BJ (cell line): ENCODE measurements at places on chromosomes 2 and 18. TPM values are rescaled to one million over a fixed set of nuclear protein-coding genes. Genes with fewer than 3 reads are reported as not detected.

Gene COL6A3
- 522 and 695 TPM in 2 replicates for polyA plus RNA-seq

Gene CERKL
- 0.04 and 0.06 TPM in 2 replicates for polyA plus RNA-seq

DNA sequence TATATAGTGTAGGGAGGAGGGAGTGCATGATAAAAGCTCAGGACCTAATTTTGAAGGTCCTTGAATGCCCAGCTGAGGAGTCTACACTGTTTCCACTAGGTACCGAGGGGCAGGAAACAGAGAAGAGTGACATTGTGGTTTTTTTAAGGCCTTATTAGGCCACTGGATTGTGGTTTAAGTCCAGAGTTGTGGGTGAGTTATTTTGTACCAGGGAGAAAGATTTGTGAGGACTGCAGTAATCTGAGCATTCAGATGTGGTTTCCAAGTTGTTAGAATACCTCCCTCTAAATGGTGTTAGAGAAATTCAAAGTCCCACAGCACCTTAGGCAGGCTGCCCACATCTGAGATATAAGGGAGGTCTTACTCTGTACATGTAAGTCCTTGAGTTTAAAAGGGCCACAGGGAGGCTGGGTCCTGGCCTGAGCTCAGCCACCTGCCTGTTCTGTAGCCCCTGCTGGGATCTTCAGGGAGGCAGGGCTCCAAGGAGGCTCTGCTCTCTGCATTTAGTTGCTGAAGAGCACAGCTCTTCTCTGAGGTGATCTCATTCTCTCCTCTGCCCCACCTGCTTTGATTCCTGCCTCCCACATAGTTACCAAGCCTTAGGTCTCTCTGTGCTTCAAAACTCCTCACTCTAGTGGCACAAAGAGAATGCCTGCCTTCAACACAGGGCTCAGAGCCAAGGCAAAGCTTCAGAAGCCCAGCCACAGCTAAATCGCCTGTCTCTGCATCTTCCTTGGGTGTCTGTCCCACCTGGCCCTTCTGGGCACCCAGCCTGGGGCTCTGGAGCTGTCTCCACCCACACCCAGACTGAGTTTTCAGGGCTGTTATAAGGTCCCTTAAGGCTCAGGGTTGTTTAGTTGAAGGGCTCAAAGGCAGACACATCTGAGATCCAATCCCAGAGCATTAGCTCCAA is 88.1 kb downstream of the VSNL1 start:
- no peak for DNase-seq

Gene ARHGEF33
- 0.23 and 0.31 TPM in 2 replicates for polyA plus RNA-seq

DNA sequence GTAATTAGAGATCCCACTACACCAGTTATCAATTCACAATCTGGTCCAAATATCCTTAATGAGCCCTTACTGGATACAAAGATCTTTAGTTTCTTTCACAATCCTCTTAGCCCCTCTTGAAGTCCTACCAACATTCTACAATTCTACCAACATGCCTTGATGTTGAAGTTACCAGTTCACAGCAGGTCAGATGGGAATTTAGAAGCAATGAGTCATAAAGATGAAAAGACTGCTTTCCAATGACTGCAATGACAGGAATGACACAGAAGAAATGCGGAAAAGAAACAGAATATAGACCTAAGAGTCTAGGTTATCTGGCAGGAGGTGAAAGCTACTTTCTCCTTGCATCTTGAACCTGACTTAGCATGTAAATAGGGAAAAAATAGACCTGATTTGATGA is 24.5 kb downstream of the RTTN start:
- peak; percentile 23 for DNase-seq

- DNase-seq, result no peak
Observed at GRCh38 chr2:34738691-34739090, 1139.6 kb upstream of the FAM98A start.

- DNase-seq, result no peak
Observed at GRCh38 chr2:140234116-140234515, 1453.9 kb upstream of the NXPH2 start.

GRCh38 chr18:35582899-35583558 is 1.5 kb downstream of the GALNT1 start:
- DNase-seq, result no peak

Gene RUFY4
- not detected in 2 replicates for polyA plus RNA-seq

DNA sequence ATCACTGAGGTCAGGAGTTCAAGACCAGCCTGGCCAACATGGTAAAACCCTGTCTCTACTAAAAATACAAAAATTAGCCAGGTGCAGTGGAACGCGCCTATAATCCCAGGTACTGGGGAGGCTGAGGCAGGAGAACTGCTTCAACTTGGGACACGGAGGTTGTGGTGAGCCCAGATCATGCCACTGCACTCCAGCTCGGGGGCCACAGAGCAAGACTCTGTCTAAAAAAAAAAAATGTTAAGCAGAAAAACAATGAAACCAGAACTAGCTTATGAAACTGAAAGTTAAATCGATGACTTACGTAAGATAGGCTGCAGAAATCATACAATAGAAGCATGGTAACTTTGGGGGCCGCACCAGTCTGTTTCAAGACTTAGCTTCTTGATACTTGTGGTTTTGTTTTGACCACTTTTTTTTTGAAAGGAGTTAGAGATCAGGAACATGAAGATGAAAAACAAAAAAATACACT is 6.2 kb upstream of the GPR155 start:
- no peak for DNase-seq

- no peak for DNase-seq
Observed at GRCh38 chr2:227238238-227239237, 74.1 kb downstream of the COL4A3 start.

GRCh38 chr18:12093520-12094257 is at the start of gene ANKRD62:
TSS of gene ANKRD62 (plus strand) at chr18:12093843. CDS start at chr18:12094018, 175 bp downstream.
- DNase-seq, result no peak

Gene SH3YL1
- 19.0 and 25.8 TPM in 2 replicates for polyA plus RNA-seq

Gene UGT1A9
- polyA plus RNA-seq, result not detected in 2 replicates

Gene ADAM23
- 1.3 and 1.7 TPM in 2 replicates for polyA plus RNA-seq

Gene LIMS3
- 1.1 and 1.9 TPM in 2 replicates for polyA plus RNA-seq

GRCh38 chr18:755506-755905 is 43.1 kb upstream of the ENOSF1 start:
- no peak for DNase-seq

- DNase-seq, result no peak
Observed at GRCh38 chr2:96256611-96257113, 9.1 kb downstream of the TMEM127 start.

- DNase-seq, result no peak
Observed at GRCh38 chr2:31383471-31384153, 30.9 kb downstream of the XDH start.

DNA sequence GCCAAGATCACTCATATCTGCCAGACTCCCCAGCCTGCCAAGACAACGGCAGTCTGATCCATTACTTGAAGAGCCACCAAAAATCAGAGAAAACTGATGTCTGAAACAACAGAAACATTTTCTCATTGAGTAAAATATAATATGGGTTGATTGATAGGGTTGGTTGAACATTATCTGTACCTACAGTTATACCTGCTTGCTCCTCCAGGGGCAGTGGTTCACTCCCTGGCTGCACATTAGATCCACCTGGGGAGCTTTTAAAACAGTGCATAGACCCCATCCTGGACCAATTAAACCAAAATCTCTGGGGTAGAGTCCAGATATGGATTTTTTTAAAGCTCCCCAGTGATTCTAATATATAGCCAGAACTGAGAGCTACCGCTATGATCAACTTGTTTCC is 43.6 kb upstream of the SLC14A2 start:
- no peak for DNase-seq

DNA sequence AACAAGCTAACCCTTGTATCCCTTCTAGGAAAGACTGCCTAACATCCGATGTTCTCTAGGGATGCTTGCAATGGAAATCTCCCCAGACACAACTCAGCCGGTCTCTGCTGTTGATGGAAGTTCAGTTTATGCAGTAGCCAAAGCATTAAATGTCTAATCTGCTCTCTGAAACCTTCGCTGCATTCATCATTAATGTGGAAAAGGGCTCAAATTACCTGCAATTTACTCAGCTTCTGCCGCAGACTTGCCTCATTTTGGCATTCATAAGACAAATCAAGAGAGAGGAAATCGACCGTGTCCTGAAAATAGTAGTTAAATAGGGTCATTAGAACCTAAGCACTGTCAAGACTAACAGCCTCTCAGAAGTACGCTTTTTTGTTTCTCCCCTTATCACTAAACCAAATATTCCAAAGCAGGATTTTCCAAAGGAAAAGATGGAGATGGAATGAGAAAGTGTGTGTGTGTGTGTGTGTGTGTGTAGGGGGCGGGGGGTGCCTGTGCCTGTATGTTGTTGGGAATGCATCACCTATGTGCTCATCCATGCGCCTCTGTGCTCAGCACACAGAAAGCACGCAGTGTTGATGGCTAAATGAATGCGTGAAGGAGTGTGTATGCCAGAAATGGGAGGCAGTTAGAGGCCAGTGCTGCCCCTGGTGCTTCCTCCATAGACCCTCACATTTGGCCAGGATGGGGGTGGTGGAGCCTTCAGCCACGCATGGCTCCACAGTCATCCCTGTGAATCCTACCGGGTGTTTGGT is 7.4 kb downstream of the LCT start:
- no peak for DNase-seq

GRCh38 chr2:42878581-42878980 is 86.2 kb upstream of the HAAO start:
- no peak for DNase-seq

DNA sequence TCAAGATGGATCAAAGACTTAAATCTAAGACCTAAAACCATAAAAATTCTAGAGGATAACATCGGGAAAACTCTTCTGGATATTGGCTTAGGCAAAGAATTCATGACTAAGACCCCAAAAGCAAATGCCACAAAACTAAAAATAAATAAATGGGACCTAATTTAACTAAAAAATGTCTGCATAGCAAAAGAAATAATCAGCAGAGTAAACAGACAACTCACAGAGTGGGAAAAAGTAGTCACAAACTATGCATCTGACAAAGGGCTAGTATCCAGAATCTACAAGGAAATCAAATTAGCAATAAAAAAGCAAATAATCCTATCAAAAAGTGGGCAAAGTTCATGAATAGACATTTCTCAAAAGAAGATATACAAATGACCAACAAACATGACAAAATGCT is 18.2 kb upstream of the ASB18 start:
- no peak for DNase-seq

DNA sequence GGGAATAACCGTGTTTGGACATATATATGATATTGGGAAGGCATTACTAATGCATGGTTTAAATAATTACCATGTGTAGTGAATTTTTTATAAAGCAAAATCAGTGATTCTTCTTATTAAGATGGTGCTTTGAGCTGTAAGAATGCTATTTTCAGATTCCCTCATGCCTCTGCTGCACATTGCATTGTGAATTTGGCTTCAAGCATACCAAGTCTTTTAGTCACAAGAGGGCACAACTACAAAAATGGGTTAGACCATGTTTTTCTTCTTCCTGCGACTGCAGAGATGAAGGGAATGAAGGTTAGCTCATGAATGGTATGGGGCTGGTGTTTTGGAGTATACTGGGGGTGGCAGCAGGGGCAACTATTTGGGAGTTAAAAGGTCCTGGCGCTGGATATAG is 320.1 kb downstream of the SLC4A3 start:
- no peak for DNase-seq

- no peak for DNase-seq
Observed at GRCh38 chr2:12791906-12792305, 75.2 kb downstream of the TRIB2 start.

- DNase-seq, result no peak
Observed at GRCh38 chr2:39390216-39390615, 46.9 kb downstream of the MAP4K3 start.

Gene SLC14A1
- polyA plus RNA-seq, result 0.63 and 0.77 TPM in 2 replicates

Gene LAMA1
- polyA plus RNA-seq, result 3.2 and 3.4 TPM in 2 replicates

Gene FAM124B
- 0.04 TPM in 1 of 2 replicates, not detected in the other for polyA plus RNA-seq

Gene TSPYL6
- not detected in 2 replicates for polyA plus RNA-seq

DNA sequence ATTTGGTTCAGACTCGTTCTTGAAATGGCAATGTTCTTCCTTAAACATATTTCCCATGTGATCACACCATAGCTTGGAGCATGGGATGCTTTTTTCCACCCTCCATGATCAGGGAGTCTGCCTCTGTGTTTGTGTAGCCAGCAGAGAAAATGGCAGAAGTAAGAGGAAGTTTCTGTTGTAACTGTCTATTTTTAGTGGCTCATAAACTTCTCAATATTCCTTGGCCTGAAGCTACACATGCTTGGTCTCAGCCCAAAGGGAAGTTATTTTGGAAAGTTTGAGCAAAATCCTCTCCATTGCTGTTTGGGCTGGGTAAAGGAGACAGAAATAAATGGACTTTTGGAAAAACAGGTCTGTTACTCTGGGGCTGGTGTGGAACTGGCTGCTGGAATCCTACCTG is 33.4 kb upstream of the ITGA6 start:
- DNase-seq, result peak; percentile 16

Gene AP1S3
- 1.9 and 2.1 TPM in 2 replicates for polyA plus RNA-seq

DNA sequence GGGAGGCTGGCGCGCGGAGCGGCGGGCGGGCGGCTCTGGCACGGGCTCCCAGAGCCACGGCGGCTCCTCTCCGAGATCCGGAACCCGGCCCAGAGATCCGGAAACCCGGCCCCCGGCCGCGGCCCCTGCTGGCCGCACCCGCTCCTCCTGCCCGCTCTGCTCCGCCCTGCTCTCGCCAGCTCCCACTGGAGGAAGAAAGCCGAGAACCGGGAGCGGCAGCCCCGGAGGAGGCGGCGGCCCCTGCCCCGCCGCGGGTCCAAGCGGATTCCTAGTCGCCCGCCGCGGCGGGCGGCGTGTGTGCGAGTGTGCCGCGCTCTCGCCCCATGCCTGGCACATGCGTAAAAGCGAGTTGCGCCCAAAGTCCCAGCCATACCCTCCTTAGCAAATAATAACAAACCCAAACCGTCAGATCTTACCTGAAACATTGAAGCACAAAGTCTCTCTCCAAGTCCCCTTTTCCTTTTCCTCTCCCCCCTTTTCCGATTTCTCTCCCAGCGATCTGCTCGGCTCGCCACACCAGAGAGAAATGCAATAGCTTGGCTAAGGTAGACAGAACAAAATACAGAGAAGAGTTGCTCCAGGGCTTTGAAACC is 108.7 kb upstream of the KCTD1 start:
- no peak for DNase-seq

- no peak for DNase-seq
Observed at GRCh38 chr2:174331595-174332216, 3.0 kb upstream of the SP9 start.

Gene TSHZ1
- polyA plus RNA-seq, result 19.3 and 23.9 TPM in 2 replicates

- no peak for DNase-seq
Observed at GRCh38 chr2:29039718-29040480, 34.4 kb downstream of the PCARE start.

Gene LRP2
- not detected in 2 replicates for polyA plus RNA-seq
